ENCODE measurements at places on chromosomes 16 and 17.

DNA sequence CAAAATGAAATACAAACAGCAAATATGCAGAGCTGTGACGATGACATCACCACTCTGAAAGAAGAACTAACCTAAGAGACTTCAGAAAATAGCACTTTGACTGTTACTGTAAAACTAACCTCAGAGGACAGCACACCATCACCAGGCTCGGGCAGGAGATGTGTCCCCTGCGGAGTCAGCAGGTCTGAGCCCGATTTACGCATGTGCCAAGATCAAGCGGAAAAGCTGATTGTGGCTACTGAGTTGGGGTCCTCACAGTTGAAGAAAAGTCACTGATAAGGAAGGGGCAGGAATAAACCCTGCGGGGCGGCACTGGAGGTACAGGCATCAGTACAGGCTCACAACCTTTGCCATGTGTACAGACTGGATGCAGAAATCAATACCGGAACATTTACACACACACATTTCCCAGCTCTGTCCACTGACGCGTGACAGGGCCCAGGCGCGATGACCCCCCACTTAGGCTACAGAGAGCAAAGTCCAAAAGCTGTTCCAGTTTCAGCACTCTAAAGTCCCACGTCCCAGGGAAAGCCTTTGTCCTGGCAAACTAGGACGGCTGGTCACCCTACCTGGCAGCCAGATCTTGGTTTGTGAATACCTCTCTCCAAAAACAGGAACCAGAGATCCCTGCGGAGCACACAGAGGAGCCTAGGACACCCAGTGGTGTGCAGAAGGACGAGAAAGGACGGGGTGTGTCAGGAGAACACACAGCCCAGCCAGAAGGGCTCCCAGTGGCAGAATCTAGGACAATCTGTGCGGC lies 21.5 kb downstream of the TRAP1 start:
- DNase-seq: no peak

GRCh38 chr17:17186051-17186450 lies 20.1 kb downstream of the PLD6 start:
- DNase-seq: peak; percentile 78

DNA sequence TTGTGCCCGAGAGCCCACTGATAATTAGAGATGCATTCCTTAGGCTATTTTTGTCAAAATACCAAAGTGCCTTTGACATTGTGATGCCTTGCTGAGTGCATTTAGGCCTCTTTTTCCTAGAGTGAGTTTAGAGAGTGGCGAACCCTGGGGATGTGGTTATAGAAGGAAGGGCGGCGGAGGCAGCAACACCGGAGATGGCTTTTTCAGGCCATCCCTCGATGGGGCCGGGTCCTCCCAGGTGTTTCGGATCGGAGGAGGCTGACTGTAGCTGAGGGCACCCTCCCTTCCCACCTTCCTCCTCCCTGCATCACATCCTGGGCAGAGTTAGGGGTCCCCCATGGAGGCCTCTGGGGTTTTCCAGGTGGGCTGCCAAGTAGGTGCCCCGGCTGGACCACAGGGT lies 6.6 kb upstream of the SNAI3 start:
- no peak for DNase-seq

- DNase-seq: no peak
Observed at GRCh38 chr17:82689077-82689476, 9.4 kb downstream of the RAB40B start.

DNA sequence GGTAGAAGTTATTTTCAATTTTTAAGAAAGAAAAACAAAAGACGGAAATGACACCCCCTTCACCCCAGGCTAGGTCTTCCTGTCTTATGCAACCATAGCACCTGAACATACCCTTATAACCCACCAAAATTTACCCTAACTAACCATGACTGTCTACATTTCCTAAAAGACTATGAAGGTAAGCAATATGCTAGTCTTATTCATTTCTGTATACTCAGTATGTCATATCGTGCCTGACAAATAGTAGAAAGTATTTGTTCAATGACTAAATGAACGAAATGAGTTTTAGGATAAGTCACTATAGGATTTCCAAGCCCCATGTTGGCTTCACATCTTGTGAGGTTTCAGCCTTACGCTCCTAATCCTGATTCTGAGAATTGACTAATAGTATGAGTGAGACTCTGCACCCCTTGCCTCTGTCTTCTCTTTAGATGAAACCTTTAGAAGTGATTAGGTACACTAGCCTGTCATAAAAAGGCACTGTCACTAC lies 6.5 kb downstream of the ADAT1 start:
- DNase-seq: peak; percentile 88

DNA sequence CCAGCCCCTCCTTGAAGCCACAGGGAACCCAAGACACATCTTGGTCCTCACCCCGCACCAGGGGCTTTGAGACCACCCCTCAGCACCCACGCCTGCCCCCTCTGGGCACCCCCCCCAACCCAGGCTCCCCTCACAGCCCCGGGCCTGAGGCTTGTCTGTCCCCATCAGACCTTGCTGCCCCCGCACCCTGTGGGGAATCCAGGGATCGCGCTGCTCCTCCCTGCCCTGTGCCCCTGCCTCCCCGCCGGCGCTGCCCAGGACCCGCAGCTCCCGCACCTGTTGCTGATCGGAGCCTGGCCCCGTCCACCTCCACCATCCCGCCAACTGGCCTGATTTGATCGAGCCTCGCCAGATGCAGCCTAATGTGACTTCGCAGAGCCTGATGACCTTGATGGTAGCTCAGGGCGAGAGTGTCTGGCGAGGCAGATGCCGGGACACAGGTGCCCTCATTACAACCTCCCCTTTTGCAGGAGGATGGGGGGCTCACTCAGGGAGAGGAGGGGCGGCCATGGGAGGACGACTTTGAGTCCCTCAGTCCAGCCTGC lies 29.0 kb downstream of the SLC25A10 start:
- DNase-seq: no peak

GRCh38 chr17:7260651-7261378 lies 1.5 kb downstream of the CLDN7 start:
- DNase-seq: peak; percentile 39

- DNase-seq: no peak
Observed at GRCh38 chr16:79856581-79856980, 256.0 kb upstream of the MAF start.

DNA sequence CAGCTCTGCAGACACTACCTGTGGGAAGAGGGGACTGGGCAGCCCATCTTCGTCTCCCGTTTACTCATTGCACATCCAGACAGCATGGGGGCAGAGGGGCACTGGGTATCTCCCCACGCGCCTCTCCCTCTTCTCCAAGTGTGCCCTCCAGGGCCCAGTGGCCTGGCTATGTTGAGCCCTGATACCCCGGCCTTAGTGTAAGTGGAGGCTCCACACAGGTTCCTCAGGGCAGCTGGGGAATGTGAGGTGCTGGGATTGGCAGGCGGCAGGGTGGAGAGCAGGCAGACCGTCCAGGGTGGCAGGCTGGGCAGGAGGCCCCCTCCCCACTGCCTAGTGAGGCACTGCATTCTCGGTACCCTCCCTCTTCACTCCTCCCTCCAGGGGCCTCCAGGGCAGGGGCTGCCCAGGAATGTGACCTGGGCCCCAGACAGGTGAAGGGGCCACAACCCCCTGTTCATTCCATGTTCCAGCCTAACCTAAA lies 13.2 kb upstream of the NAGLU start:
- no peak for DNase-seq
